ENCODE measurements at places on chromosomes 1 and 21. TPM values are rescaled to one million over a fixed set of nuclear protein-coding genes. Genes with fewer than 3 reads are reported as not detected.

DNA sequence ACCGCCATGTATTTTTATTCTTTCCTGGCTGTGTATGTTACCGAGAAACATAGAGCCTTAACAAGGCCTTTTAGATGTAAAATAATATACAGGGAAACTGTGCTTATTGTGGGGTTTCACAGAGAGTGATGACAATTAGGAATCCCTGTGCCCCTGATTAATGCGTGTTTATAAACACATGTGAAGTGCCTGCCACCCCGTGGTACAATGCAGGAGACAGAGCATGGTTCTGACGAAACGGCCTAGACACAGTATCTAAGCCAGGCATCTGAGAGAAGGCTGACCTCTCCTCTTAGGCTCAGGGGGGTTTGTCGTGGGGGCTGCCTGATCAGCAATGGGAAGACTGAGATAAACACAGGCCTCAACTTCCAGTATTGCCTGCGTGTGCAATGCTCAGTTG is 200.0 kb downstream of the AJAP1 start:
- DNase-seq, result no peak

GRCh38 chr21:45266518-45267389 is 20.9 kb downstream of the POFUT2 start:
- no peak for DNase-seq

DNA sequence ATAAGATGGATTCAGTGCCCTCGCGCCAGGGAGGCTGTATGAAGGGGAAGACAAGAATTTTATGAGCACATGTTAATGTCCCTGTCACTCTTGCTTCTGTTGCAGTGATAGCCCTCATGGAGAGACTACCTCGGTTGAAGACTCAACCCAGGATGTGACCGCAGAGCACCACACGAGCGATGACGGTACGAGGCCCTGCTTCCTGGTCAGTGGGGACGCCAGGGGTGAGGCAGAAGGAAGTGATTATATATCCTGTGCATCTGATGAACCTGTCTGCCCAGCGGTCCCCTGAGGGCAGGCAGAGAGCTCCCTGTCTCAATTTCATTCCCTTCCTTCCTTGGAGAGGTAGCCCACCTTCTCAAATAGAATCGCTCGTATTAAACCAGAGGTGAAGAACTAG is 20.0 kb upstream of the IKBKE start:
- DNase-seq, result no peak

DNA sequence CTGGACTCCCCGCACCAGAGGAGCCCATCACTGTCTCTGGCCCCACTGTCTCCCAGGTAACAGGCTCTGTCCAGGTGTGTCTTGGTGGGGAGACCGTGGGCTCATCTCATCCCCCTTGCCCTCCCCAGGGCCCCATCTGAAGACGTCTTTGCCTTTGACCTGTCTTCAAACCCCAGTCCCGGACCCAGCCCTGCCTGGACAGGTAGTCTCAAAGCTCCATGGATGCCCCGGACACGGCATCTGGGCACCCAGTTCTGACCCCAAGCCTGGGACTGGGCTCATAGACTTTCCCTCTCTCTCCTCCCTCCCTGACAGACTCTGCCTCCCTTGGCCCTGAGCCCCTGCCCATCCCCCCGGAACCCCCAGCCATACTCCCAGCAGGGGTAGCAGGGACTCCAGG is 6.3 kb upstream of the CATSPER4 start:
- no peak for DNase-seq

DNA sequence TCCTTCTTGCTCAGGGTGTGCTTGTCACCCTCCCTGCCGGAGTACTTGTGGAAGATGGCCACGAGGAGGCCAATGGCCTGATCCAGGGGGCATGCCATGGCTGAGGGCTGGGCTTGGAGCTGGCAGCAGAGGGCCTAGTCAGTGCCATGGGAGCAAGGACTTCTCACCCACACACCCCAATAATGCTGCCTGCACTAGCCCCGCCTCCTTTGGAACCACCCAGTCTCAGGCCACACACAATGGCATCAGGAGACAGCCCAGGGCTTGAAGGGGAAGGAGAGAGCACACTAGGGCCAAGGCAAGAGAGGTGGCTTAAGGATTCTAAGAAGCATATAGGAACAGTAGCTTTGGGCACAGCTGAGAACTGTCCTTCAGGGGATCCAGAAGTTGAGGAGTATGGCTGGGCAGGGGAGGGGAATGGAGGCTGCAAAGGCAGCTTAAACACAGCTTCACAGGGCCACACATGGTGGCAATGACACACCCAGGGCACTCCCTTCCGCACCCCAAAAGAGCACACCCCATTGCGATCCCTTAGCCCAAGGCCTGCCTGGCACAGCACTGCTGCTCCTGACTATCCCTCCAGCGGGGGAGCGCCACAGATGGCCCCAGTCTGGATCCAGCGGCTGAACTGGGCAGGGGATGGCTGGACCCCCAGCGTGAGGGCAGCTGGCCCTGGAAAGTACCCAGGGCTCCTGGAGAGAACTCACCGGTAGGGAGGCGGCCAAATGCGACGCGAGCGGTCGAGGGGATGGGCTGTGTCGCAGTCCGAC is at the start of gene S100A6:
Gene S100A6, minus strand, starts transcription at position 750 of the 770 bp plus-strand sequence. Its CDS starts 652 bp downstream, at position 98.
- peak; percentile 83 for DNase-seq

DNA sequence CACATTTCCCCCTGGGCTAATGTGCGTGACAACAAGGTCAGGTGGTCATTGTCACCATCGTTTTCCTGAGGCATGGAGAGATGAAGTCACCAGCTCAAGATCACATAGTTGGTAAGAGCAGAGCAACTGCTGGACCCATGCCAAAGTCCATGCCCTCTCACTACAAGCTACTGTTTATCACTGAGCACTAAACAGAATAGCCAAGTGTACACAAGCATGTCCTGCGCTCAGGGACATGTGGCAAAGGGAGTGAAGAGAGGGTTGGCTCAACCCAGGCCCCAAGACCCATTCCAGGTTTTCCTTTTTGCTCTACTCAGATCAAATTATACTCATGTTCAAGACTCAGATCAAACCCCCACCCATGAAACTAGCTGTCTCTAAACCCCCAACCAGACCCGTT is 20.8 kb downstream of the LRRC52 start:
- no peak for DNase-seq

APCS gene
- not detected for total RNA-seq

DNA sequence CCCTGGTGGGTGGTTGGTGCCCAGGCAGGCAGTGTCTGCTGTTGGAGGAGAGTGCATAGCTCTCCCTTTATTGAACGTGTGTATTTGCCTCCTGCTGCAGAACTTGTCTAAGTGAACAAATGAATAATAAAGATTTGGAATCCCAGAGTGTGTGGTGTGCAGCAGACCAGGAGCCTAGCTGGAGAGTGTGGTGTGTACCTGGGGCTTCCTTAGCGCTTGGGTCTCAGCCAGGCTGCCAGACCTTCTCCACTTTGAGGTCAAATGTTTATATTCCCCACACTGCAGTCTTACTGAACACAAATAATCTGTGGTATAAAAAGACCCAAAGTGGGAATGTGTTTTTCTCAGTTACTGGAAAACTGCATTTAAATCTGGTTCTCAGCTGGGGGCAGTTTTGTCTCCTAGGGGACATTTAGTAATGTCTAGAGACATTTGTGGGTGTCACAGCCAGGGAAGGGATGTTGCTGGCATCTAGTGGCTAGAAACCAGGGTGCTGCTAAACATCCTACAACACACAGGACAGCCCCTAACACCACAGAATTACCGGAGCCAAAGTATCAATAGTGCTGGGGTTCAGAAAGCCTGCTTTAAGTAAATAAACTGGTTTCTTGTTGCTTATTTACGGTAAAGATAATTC is 23.6 kb downstream of the SLC37A1 start:
- DNase-seq, result no peak

- no peak for DNase-seq
These were observed 14.3 kb downstream of the FOXJ3 start for GRCh38 chr1:42320708-42321107.

DNA sequence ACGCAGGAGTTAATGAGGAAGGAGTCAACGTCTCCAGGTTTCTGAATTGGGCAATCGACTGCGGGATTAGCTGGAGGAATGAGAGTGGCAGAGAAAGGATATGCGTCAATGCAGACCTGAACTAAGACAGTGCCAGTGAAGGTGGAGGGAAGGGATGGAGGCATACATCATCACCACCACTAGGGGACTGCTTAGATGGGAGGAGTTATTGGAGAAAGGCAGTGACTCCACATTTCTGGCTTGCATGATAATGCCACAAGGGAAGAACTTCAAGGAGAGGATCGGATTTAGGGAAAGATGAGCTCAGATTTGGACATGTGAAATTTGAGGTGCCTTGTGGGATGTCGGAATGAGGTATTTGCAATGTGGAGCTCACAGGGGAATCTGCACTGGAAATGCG is 17.5 kb downstream of the VASH2 start:
- peak; percentile 87 for DNase-seq

EXO1 gene
- total RNA-seq, result 1.3 TPM

DNA sequence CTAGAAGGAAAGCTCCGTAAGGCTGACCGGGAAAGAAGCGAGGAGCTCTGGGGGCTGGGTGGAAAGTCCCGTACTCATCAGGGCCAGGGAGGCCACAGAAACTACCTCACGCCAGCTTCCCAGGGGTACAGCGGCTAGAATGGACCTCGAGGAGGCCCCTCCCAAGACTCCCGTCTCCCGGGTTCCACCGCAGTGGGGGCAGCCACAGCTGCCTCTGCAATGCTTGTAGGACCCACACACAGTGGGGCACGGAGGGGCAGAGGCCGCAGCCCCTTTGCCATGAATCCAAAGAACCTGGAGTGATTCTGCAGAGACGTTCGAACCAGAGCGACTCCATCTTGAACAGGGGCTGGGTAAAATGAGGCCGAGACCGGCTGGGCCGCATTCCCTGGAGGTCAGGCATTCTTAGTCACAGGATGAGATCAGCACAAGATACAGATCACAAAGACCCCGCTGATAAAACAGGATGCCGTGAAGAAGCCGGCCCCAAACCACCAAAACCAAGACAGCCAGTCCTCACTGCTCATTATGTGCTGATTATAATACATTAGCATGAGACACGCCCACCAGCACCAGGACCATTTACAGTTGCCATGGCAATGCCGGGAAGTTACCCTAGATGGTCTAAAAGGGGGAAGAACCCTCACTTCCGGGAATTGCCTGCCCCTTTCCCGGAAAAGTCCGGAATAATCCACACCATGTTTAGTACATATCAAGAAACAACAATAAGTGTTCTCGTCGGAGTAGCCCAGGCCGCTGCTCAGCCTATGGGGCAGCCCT is 1.6 kb upstream of the ANKRD65 start:
- DNase-seq, result no peak

VWA5B1 gene
- not detected for total RNA-seq

DNA sequence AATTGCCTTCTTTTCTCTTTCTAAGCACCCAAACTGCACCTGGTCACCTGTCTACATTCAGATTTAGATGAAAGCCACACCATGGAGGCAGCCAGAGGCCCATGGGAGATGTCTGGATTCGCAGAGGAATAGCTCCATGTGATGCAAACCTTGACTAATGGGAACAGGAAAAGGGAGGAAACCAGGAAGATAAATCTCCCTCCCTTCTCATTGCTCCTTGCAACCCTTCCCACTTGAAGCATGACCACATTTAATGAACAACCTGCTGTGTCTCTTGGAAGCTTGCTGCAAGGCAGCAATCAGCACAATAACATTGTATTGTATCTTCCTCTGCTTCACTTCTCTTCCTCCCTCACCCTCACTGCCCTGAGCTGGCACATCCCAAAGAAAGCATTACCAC is 42.6 kb upstream of the KLF17 start:
- DNase-seq, result no peak

GRCh38 chr1:21904454-21904703 is 32.7 kb downstream of the HSPG2 start:
- DNase-seq, result no peak

- no peak for DNase-seq
These were observed 24.7 kb downstream of the WARS2 start for GRCh38 chr1:119115736-119116135.

DNA sequence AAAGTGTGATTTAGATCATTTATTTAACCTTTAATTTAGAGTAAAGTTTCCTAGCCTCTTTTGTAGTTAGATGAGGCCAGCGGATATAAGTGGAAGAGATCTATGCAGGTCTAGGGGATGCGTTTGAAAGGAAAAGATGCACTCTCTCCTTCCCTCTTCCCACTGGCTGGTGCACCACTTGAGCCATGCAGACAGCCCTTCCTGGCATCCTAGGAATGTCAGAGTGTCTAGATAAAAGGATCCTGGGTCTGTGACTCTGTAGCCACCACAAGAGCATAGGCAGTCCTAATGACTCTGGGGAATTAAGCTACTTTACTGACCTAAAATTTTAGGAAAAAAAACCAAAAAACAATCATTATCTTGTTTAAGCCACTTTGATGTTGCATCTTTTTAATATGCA is 16.0 kb upstream of the STUM start:
- DNase-seq, result no peak

TMEM51 gene
- total RNA-seq, result 9.5 TPM

DNA sequence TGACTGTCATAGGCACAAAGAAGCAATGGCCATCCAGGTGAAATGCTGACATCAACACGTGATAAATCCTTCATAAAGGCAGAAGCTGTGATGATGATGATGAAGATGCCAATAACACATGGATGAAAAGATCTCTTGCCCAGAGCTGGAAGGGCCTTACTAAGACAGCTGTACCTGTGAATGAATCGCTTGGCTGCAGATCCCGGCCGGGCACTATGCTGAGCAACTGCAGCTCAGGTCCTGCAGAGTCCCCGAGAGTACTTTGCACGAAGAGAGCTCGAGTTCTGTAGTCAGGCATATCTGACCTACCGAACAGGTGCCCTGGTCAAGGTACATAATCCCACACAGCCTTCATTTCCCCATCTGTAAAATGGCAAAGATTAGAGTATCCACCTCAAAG is 48.8 kb downstream of the PGBD5 start:
- no peak for DNase-seq

SLAMF9 gene
- not detected for total RNA-seq

- no peak for DNase-seq
These were observed 5.7 kb upstream of the ABCG1 start for GRCh38 chr21:42213082-42213774.

DNA sequence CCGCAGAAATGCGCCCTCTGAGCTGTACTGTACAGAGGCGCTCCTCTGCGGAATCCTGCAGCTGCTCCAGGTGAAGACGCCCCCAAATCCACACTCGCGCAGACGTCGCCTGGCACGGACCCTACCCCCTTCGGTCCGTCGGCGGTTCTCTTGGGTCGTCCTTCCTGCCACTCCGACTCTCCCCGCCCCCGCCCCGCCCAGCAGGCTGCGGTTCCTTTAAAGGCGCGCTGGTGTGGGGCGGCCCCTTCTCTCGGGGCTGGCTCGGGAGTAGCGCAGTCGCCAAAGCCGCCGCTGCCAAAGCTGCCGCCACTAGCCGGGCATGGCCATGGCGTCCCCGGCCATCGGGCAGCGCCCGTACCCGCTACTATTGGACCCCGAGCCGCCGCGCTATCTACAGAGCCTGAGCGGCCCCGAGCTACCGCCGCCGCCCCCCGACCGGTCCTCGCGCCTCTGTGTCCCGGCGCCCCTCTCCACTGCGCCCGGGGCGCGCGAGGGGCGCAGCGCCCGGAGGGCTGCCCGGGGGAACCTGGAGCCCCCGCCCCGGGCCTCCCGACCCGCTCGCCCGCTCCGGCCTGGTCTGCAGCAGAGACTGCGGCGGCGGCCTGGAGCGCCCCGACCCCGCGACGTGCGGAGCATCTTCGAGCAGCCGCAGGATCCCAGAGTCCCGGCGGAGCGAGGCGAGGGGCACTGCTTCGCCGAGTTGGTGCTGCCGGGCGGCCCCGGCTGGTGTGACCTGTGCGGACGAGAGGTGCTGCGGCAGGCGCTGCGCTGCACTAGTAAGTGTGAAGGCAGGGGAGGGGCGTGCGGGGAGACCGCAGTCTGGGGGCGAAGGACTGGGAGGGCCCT is at the start of gene RASSF5:
Gene RASSF5, plus strand, starts transcription at position 248 of the 846 bp plus-strand sequence. Its CDS starts 72 bp downstream, at position 320.
- DNase-seq, result peak; percentile 64
